HuH-7.5 (cell line): ENCODE measurements at places on chromosomes 1 and 21.
A peak's percentile ranks its signal among the peaks of the same experiment; 100 is the strongest.

- DNase-seq: no peak
Observed at GRCh38 chr21:14600569-14601297, 54.6 kb upstream of the SAMSN1 start.

- no peak for DNase-seq
Observed at GRCh38 chr1:70483342-70483741, 72.3 kb downstream of the CTH start.

DNA sequence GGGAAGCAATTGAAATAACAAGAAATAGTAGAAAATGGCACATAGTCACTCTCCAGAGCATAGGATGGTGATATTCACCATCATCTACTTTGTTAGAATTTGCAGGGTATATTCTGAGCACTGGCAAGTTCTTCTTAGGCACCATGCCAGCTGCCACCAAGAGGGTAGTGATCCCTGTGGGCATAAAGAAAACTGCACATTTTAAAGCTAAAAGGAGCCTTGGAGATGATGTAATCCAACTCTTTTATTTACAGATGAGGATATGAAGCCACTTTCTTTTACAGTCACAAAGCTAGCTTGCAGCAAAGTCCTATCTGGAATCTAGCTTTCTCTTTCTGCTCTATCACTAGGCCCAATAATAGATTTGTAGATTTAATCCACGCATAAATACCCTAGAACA lies 69.0 kb downstream of the PTGER3 start:
- no peak for DNase-seq

DNA sequence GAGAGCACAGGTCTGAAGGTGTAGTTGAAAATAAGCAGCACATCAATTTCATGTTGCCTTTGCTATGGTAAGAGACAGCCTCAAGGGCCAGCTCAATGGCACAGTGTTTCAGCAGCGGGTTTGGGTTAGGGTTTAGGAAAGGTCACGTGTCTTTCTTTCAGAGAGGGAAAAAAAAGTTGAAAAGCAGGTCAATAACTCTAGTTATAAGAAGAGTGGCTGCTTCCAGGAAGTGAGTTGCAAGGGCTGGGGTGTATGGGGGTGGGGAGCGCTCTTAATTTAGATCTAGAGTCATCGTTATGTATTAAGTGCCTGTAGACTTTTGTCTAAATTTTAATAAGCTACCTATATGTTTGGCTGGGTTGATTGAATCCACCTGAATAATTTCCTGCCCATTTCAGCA lies 118.5 kb upstream of the SPAG17 start:
- no peak for DNase-seq

DNA sequence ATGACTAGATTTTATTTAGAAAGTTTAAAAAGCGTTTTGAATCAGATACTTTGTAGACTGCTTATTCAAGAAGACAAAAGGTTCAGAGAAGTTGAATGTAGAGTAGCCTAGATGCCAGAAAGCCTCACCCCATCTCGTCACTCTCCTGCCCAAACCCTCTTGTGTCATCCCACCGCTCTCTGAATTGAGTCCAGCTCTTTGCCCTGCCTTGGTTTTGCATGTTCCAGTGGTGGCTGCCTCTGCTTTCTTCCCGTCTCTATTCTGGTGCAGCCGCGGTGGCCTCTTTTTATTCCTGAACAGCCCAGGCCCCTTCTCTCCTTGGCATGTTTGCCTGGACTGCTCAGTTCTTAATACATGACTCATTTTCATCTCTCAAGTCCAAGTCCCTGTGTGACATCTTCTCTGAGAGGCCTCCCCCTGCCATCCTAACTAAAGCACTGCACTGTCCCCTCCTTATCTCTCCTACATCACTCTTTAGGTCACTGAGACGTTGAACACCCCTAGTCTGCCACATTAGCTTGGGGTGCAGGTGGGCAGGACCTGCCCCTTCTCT lies 22.9 kb downstream of the PRDM2 start:
- no peak for DNase-seq

DNA sequence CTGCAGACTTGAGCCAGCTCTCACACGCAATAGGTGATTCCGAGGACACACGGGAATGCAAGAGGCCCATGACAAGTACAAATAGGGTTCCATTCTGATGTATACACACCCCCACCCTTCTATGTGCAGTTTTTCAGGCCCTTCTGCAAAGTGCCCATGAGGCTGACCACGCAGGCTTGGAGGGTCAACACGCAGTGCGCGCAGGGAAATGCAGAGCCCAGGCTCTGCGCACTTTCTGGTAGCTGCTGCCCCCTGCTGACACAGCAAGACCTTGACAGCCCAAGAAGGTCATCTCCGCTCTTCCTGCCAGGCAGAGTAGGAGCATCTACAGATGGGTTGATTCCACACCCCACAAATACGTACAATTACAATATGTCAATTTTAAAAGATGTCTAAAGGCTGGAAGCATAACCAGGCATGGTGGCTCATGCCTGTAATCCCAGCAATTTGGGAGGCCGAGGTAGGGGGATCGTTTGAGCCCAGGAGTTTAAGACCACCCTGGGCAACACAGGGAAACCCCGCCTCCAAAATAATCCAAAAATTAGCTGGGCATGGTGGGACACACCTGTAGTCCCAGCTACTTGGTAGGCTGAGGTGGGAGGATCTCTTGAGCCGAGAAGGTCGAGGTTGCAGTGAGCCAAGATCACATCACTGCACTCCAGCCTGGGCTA lies 18.5 kb downstream of the SH3BP5L start:
- DNase-seq: no peak

- peak; percentile 61 for DNase-seq
Observed at GRCh38 chr1:211829343-211830054, 1.1 kb downstream of the LPGAT1 start.

DNA sequence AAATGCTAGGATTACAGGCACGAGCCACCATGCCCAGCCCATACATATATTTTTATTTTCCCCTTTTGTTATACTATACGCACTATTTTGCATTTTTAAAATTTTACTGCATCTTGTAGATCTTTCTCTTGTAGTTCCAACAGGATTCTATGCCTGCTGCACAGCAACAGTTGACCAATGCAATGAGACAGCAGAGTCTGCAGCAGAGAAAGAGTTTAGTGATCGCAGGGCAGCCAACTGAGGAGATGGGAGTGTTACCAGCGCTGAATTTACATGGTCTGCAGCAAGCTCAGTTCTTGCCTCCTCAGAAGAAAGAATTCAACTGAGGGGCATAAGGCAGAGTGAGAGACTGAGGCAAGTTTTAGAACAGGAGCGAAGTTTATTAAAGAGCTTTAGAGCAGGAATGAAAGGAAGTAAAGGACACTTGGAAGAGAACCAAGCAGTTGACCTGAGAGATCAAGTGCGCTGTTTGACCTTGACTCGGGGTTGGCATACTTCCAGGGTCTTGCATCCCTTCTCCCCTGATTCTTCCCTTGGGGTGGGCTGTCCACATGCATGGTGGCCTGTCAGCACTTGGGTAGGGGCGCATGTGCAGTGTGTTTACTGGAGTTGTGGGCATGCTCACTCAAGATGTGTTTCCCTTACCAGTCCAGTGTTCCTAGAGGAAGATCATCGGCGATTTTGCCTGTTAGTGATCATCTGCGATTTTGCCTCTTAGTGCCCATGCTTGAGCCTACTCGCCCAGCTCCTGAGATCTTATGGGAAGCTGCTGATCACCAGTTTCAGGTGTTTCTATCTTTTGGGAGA lies 4.1 kb upstream of the MTOR start:
- no peak for DNase-seq

DNA sequence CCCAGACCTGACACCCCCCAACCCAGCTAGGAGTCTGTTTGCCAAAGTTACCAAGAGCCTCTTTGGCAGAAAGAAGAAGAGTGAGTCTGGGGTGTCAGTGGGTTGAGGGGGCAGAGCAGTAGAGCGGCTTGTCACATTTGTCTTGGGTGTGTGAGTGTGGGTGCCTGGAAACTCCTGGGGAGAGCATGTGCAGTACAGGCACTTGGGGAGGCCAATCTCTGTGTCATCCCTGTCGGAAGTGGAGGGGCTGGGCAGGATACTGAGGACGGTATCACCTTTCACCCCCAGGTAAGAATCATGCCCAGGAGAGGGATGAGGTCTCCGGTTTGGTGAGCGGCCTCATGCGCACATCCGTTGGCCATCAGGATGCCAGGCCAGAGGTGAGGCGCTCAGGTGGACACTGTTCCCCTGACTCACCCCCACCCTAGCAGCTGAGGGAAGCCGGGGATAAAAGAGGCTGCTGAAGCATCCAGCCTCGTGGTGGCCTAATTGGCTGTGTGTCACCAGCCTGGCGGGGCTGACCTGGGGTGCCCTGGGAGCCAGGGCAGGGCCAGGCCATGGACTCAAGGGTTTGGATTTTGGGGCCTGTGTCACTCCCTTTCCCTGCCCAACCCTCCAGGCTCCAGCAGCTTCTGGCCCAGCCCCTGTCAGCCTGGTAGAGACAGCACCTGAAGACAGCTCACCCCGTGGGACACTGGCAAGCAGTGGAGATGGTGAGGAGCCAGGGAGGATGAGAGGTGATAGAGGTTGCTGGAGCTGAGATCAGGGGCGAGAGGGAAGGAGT lies 3.3 kb downstream of the PLK3 start:
- no peak for DNase-seq

- DNase-seq: peak; percentile 86
Observed at GRCh38 chr1:63773815-63774616, at the start of gene ROR1. ROR1 (plus strand) TSS chr1:63774017.

GRCh38 chr1:236558846-236559245 lies 35.1 kb downstream of the LGALS8 start:
- no peak for DNase-seq

GRCh38 chr1:229570891-229571516 lies 12.5 kb upstream of the ABCB10 start:
- no peak for DNase-seq

GRCh38 chr1:8343044-8343443 lies 25.1 kb downstream of the SLC45A1 start:
- no peak for DNase-seq

GRCh38 chr1:109784551-109785252 lies 21.0 kb upstream of the EPS8L3 start:
- no peak for DNase-seq

GRCh38 chr21:26041431-26042180 lies 129.0 kb downstream of the APP start:
- no peak for DNase-seq

GRCh38 chr1:156752843-156753482 lies 1.5 kb upstream of the HDGF start:
- DNase-seq: no peak

DNA sequence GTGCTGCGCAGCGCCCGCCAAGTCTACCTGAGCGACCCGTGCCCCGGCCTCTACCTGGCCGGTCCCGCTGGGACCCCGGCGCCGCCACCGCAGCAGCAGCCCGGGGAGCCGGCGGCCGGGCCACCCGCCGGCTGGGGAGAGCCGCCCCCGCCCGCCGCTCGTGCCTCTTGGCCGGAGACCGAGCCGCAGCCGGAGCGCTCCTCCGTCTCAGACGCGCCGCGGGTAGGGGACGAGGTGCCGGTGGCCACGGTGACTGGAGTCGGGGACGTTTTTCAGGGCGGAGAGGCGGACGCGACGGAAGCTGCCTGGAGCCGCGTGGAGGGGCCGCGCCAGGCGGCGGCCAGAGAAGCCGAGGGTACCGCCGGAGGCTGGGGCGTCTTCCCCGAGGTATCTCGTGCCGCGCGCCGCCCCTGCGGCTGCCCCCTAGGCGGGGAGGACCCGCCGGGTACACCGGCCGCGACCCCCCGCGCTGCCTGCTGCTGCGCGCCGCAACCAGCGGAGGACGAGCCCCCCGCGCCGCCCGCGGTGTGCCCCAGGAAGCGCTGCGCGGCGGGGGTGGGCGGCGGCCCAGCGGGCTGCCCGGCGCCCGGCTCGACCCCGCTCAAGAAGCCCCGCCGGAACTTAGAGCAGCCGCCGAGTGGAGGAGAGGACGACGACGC lies 646 bp downstream of the IER5 start:
- no peak for DNase-seq

DNA sequence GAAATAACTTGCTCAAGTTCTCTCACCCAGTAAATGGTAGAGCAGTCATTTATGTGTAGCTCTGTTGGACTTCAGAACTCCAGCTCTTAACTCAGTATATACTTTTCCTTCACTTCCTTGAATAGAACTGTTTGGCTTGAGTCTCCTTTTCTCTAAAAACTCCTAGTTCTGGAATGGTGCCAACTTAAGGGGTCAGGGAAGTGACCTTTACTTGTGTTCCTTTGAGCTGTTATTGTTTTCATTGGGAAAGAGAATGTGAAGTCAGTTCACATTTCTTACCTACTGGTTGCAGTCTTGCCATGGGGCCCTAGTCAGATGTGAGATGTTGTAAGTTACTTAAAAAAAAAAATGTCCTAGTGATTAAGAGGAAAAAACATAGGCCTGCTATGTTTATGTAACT lies 77.0 kb upstream of the MACF1 start:
- DNase-seq: no peak

DNA sequence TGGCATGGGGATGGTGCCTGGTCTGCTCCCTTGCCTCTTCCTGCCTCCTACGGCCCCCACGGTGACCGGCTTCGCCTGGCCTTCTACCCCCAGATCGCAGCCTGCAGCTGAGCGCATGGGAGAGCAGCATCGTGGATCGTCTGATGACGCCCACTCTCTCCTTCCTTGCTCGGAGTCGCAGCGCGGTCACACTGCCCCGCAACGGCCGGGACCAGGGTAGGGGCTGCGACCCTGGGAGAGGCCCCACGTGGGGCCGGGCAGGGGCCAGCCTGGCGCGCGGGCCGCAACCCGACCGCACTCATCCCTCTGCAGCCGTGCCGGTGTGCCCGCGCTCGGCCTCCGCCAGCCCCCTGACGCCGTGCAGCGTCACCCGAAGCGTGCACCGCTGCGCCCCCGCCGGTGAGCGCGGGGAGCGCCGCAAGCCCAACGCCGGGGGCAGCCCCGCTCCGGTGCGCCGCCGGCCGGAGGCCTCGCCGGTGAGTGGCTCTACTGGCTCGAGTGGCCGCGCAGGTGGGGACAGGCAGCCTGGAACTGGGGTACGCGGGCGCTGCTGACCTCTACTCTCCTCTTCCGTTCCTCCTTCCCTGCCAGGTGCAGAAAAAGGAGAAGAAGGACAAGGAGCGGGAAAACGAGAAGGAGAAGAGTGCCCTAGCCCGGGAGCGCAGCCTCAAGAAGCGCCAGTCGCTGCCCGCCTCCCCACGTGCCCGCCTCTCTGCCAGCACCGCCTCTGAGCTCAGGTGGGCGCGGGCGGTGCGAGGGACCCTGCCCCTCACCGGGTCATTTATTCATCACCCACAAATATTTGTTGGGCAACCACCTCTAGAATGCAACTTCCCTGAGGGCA lies 20.4 kb downstream of the MAP7D1 start:
- DNase-seq: no peak

DNA sequence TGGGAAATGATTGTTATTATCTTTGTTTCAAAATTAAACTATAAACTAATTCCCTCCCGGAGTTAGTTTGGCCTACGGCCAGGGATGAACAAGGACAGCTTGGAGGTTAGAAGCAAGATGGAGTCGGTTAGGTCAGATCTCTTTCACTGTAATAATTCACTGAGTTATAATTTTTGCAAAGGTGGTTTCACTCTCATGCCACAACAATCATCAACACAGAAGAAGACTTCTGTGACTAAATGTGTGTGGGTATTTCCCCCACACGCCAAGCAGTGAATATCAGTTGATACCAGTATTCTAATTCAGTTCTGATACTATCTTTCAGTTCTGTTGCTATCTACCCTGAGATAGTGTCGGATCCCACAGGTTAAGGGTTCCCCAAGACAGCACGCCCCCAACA lies 215.1 kb downstream of the S1PR1 start:
- no peak for DNase-seq

GRCh38 chr1:232610192-232610901 lies 19.6 kb downstream of the SIPA1L2 start:
- no peak for DNase-seq
